ENCODE measurements at places on chromosomes 7 and 10.

- DNase-seq: no peak
- H3K27ac ChIP-seq: no peak overlapping the region
- H3K27me3 ChIP-seq: no peaks in the 10 kb centered on the region
Measured at GRCh38 chr10:114852197-114852596, 30.6 kb downstream of the FHIP2A start.

DNA sequence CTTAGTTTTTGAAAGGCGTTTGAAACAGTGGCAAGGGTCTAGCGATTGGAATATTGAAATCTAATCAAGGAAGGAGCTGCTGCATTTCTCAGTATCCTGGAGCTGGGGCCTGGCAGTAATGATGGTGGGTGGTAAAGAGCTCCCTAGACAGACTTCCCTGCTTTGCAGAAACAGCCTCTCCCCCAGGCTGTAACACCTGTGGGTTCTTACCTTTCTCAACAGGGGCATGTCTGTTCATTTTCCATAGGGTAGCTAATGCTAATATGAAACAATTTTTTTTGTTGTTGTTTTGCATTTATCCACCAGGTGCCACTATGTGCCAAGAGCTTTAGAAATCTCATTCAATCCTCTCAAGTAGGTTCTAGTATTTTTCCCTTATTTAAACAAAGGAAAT lies 345.5 kb downstream of the REEP3 start:
- DNase-seq: no peak
- peaks cover 16% of the 10 kb centered on the region for H3K27me3 ChIP-seq
- H3K4me3 ChIP-seq: no peak overlapping the region
- H3K27ac ChIP-seq: no peak overlapping the region
- H3K4me1 ChIP-seq: no peaks in the 10 kb centered on the region

DNA sequence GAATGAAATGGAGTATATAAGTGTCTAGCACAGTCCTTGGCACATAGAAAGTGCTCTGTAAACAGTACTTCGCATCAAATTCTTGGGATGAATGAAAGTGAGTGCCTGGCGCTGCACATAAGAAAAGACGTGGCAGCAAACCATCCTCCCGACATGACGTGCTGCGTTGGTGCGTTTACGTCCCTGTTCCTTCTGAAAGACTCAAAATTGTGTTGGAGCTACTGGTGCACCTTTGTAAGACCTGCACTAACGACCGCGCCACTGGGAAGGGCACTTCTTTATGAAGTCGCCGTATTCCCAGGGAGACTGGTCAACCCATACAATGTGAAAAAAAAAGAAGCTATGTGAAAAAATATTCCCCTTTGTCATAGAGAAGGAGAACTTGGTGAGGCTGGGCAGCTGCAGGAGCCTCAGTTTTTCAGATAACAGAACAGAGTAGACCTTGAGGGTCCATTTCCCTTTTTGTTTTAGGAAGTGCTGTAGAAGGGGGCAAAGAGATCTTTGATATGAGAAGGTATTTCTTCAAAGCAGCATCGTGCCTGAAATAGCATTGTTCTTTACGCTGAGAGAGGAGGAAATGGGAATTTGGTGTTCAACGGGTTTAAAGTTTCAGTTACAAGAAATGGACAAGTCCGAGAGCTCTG lies 91.7 kb downstream of the PTPRE start:
- H3K4me1 ChIP-seq: peaks cover 24% of the 10 kb centered on the region
- no peaks in the 10 kb centered on the region for H3K27me3 ChIP-seq
- DNase-seq: peak; percentile 35
- no peak overlapping the region for H3K27ac ChIP-seq

DNA sequence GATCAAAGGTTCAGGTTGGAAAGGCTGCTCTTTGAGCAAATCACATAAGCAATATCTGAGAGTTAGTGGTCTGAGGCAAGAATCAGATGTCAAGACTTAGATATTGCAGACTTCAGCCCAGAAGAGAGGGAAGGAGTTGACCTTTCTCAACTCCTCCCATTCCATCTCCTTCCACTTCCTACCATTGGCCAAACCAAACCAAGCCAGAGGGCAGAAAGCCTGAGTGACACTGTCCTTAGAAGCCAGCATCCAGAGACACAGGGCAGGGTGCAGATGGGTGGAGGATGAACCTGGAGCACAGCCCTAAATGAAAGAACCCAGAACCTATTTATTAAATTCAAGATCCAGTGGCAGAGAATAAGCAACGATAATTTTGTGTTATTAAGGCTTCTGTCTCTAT lies 180.5 kb downstream of the HIBADH start:
- H3K27ac ChIP-seq: no peak overlapping the region
- DNase-seq: no peak
- no peaks in the 10 kb centered on the region for H3K36me3 ChIP-seq

- no peak overlapping the region for H3K27ac ChIP-seq
- no peaks in the 10 kb centered on the region for H3K4me1 ChIP-seq
- no peaks in the 10 kb centered on the region for H3K27me3 ChIP-seq
- H3K36me3 ChIP-seq: no peaks in the 10 kb centered on the region
- DNase-seq: no peak
Measured at GRCh38 chr10:20674926-20675325, 222.2 kb downstream of the NEBL start.

- no peak for DNase-seq
- peak overlapping the region; percentile 100 for H3K27ac ChIP-seq
- no peaks in the 10 kb centered on the region for H3K27me3 ChIP-seq
- H3K4me3 ChIP-seq: peak overlapping the region; percentile 91
Measured at GRCh38 chr10:28533186-28533564, 257 bp downstream of the WAC start.

DNA sequence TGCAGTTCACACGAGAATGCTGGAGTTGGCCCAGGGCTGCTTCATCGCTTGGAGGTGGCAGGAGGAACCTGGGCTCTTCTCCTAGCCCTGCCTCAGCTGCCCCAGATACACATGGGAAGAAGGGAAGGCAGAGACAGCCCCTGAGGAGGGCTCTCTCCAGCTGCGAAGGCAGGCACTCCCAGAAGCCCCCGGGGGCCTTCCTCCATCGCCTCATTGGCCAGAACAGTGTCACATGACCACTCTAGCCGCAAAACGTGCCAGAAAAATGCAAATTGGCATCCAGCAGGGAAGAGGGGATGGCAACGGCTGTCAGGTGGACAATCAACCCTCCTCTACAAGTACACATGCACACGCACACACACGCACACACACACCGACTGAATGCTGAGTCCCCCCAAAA lies 217.8 kb upstream of the FRMD4A start:
- no peaks in the 10 kb centered on the region for H3K27me3 ChIP-seq
- H3K27ac ChIP-seq: no peak overlapping the region
- no peak for DNase-seq
- H3K36me3 ChIP-seq: no peaks in the 10 kb centered on the region
- no peak overlapping the region for H3K4me3 ChIP-seq

GRCh38 chr7:146216396-146217041 lies 99.9 kb downstream of the CNTNAP2 start:
- H3K4me3 ChIP-seq: no peak overlapping the region
- no peaks in the 10 kb centered on the region for H3K36me3 ChIP-seq

DNA sequence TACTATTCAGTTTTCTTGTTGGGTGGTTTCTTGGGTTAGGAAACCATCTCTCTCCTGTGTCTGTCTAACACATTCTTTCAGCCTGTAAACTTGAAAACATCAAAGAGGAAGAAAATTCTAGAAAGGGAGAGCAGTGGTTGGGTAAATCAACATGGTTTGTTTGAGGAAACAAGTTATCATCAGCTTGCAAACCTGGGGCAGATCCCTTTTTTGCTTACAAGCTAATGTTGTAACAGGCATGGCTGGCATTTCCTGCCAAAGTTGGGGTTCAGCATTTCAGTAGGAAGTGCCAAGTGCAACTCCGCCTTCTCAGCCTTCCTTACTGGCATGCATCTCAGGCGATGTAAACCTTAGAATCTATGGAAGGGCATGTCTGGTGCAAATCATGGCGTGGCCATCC lies 112.6 kb downstream of the EEPD1 start:
- H3K4me1 ChIP-seq: peaks cover 41% of the 10 kb centered on the region
- no peaks in the 10 kb centered on the region for H3K36me3 ChIP-seq
- H3K27ac ChIP-seq: peak overlapping the region; percentile 47
- DNase-seq: no peak
- H3K27me3 ChIP-seq: no peaks in the 10 kb centered on the region
- H3K4me3 ChIP-seq: no peak overlapping the region

GRCh38 chr10:79188154-79188965 lies 119.6 kb downstream of the ZMIZ1 start:
- peak; percentile 81 for DNase-seq
- H3K4me3 ChIP-seq: no peak overlapping the region
- peak overlapping the region; percentile 48 for H3K27ac ChIP-seq
- peaks cover 92% of the 10 kb centered on the region for H3K4me1 ChIP-seq

- no peak for DNase-seq
- H3K4me1 ChIP-seq: no peaks in the 10 kb centered on the region
- H3K36me3 ChIP-seq: peaks cover 80% of the 10 kb centered on the region
- H3K27ac ChIP-seq: no peak overlapping the region
- no peaks in the 10 kb centered on the region for H3K27me3 ChIP-seq
Measured at GRCh38 chr10:6231730-6232129, 29.0 kb downstream of the PFKFB3 start.

GRCh38 chr10:69317175-69317604 lies 38.9 kb downstream of the HK1 start:
- peak overlapping the region; percentile 94 for H3K27ac ChIP-seq
- H3K4me1 ChIP-seq: peaks cover 32% of the 10 kb centered on the region
- no peaks in the 10 kb centered on the region for H3K27me3 ChIP-seq
- DNase-seq: no peak
